ENCODE measurements at places on chromosomes 7 and 10.

DNA sequence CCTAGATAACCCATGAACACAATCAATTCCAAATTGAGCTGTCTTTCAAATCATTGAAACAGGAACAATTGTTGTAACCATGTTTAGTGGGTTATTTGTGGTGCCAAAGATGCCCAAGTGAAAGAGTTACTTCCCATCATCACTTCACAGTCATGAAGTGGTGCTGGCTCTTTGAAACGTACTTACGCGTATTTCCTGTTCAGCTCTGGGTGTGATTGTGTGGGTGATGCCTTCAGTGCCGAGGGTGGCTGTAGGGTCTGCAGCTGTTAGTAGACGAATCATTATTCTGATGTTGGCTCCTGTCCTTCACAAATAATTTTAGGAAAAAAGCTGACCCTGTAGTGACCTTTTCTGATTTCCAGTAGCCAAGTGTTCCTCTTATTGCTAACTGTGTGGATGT lies 323.1 kb upstream of the KIAA1217 start:
- no peak for DNase-seq

DNA sequence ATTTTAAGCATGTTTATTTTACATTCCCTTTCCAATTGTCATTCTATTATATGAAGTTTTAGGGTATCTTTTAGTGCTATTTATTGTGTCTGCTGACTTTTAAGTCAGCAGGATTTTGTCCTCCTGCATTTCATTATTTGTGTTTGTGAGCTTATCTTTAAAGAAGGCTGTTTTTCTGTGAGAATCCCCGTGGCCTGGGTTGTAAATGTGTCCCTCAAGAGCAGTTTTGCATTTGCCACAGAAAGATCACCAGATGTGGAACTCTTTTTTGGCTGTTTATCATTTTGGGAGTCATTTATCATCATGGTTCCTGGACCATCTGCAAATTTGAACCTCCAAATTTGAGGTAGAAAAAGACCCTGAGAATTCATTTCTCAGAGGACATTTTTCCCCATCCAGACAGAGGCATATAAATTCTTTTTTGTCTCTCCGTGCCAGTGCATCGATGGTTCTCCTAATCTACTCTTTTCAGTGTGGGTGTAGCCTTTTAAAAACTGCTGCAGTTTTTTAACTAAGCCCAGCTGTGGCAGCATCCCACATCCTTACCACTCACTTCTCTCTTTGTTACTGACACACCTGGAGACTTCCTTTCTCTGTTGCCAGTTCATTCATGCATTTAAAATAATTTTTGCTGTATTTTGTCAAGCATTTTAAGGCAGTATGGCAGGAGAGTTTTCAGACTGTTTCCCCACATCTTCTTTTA lies 20.1 kb upstream of the MTURN start:
- DNase-seq, result no peak

DNA sequence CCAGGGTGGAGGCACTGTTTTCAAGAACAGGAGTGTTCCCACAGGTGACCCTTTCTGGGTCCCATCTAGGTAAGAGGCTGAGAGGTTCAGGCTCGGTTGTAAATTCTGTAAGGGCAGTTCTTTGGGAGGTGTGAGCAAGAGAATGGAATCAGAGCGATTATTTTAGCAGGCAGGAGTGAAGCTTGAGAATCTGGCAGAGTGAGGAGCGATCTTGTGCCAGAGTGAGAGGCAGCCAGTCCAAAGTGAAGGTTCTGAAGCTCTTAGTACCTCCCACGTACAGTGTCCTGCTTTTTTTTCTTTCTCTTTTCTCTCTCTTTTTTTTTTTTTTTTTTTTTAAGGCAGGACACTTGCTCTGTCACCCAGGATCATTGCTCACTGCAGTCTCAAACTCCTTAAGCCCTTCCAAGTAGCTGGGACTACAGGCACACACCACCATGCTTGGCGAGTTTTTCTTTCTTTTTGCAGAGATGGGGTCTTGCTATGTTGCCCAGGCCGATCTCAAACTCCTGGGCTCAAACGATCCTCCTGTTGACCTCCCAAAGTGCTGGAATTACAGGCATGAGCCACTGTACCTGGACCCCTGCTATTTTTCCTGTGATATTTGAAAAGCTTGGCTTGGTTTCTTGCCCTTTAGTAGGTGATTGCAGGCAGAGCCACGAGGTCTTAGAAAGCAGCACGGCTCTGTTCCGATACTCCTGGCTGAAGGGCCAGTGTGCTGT lies 10.9 kb downstream of the POR start:
- DNase-seq, result no peak

DNA sequence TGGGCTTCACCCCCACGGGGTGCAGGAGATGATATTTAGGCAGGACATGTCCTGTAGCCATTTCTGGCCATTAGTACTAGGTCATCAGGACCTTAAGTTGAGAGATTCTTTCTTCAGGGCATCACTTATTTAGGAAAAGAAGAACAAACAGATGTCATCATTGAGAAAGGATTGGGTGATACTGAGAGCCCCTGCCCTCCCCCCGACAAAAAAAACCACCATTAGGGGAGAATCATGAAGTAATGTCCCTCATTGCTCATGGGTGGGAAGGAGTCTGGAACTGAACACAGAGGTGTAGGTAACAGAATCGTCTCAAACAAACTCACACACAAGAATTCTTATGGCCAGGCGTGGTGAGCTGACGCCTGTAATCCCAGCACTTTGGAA lies 6.4 kb upstream of the ORAI2 start:
- no peak for DNase-seq

DNA sequence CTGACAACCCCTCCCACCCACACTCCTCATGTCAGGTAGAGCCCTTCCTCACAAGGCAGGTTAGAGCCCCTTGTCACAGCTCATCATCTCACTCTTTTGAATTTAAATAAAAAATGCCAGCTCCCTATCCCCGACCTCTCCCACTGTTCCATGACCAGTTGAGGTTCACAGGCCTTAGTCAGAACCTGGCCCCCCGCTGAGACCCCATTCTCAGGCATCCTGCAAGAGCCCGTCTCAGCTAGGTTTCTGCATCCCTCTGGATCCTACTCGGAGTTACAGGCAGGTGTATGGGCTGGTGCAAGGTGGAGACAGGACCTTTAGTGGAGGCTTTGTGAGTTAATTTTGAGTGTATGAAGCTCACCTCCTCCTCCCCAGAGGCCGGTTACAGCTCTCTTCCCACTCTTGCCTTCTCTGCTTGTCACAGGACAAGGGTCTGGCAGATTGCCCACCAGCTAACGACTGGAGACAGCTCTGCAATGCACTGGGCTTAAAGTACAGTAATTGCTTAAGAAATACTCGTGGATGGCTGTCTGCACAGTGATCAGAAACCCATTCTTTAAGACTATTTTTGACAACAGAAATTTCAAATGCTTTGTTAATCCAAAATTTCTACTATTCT lies 394.9 kb upstream of the DPP6 start:
- DNase-seq, result no peak

DNA sequence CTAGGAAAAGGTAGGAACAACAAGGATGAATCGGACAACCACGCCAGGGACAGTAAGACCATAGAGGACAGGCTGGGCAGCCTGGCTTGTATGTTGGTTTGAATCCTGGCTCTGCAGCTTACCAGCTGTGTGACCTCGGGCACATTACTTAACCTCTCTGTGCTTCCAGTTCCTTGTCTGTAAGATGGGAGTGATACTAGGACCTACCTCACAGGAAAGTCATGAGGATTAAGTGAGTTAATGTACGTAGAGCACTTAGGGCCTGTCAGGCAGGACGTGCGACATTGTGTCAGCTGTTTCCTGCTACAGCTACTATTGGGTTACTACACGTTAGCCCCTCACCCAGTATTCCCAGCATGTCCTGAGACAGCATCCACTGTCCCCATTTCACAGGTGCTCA lies 32.1 kb downstream of the PLAC9 start:
- no peak for DNase-seq

- no peak for DNase-seq
Observed at GRCh38 chr10:113409175-113409574, 143.7 kb upstream of the HABP2 start.

DNA sequence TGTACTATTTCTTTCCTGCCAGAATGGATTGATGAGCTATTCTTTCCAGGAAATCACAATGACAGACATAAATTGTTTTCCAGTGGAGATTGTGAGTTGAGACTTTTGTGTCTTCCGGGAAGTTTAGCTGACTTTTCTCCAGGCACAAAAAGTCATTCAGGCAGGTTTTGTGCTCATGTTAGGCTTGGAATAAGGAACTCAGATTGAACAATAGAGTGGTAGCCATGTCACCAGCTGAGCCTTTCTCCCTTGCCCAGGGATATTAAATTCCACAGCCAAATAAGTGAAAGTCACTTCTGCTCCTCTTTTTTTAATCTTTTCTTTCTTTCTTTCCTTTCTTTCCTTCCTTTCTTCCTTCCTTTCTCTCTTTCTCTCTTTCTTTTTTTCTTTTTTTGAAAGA lies 559.6 kb downstream of the GALNT17 start:
- no peak for DNase-seq

DNA sequence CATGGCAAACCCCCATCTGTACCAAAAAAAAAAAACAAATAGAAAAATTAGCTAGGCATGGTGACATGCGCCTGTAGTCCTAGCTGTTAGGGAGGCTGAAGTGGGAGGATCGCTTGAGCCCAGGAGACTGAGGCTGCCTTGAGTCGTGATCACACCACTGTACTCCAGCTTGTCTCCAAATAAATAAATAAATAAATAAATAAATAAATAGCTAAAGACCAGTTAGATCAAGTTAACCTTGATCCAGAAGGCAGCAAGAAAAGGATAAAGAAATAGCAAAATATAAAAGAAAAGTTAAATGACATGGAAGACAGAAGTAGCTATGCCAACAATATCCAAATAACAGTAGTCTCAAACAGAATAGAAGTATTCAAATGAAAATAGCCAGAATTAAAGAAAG lies 132.2 kb upstream of the SH2B2 start:
- no peak for DNase-seq

DNA sequence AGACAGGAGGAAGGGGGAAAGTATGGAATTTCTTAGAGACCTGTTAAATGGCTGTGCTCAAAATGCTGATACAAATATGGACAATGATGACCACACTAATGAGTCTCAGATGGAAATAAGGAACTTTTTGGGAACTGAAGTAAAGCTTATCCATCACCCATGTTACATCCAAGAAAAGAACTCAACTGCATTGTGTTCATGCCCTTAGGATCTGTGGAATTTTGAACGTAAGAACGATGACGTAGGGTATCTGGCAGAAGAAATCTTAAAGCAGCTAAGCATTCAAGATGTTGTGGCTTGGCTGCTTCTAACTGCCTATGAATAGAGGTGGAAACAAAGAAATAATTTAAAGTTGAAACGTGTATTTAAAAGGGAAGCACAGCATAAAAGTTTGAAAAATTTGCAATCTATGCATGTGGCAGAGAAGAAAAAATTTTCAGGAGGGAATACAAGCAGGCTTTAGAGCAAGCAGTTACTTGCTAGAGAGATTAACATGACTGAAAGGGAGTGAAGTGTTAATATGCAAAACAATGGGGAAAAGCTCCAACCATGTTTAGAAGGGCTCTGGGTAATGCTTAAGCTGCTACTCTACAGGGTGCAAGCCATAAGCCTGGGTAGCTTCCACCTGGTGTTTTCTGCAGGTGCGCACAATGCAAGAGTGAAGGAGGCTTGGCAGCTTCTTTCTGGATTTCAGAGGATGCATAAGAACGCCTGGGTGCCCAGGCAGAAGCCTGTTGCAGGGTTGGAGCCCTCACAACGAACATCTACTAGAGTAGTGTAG lies 499.7 kb upstream of the SEMA3D start:
- no peak for DNase-seq

DNA sequence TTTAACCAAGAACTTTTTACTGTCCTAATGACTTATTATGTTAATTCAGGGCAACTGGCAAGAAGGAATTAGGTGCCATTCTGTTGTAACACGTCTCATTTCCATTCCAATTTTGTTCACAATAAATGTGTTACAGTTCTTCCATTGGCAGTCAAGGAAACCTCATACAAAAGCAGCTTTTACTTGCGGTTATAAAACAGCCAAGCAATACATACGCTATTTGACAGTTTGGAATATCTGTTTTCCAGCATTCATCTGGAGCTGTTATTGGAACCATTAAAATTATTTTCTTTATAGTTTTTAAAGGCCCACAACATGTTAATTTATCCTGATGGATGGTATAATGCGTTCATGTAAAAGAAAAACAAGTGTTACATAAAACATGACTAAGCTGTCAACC lies 33.3 kb downstream of the MTERF1 start:
- DNase-seq, result no peak

- peak; percentile 40 for DNase-seq
Observed at GRCh38 chr7:149598721-149599308, 101.2 kb upstream of the ZNF746 start.

All from foreskin keratinocyte (primary cell).